Activated CD8-positive, alpha-beta memory T cell treated with anti-CD3 and anti-CD28 coated beads, Interleukin-2, amount 50 U/mL, for 4 hours (primary cell): ENCODE measurements at places on chromosomes 12 and 14.

DNA sequence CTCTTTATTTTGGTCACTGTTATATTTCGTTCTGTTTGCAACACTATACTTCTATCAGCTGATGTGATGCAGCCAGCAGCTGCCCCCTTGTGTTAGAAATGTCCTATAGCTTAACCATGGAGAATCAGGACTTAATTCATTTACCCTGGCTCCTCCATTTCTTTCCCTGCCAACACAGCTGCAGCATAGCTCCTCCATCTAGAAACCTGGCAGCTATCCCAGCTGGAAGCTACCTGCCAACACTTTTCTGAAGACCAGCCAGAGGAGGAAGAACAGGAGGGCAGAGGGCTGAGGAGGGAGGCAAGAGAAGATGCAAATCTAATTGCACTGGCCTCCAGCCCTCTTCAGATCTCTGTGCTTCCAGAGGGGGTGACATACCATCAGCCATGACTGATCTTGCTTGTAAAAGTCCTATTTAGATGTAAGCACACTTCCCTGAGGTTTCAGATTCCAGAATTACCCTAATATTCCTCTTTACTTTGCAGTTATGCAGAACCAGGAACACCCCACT lies 156.8 kb upstream of the TMEM260 start:
- no peak for DNase-seq

DNA sequence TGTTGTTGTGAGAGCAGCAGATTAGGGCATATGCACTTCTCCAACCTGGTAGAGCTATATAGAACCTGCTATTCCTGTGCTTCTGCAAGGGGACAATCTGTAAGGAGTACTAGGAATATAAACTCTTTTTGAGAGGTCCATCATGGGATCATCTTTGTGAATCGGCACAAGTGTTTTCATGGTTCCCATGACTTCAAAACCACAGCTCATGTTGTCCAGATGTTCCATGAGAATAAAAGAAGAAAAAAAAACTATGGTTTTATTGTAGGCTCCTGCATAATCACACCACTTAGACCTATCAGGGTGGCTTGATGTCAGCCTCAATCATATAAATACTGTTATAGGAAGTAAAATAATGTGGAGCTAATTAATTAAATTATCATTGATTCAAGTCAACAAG lies 311.4 kb upstream of the ATP2B1 start:
- no peak for DNase-seq

- DNase-seq, result no peak
Observed at GRCh38 chr14:93549595-93549994, 118.9 kb downstream of the UNC79 start.

GRCh38 chr12:21546716-21547115 lies 20.6 kb downstream of the SPX start:
- no peak for DNase-seq

DNA sequence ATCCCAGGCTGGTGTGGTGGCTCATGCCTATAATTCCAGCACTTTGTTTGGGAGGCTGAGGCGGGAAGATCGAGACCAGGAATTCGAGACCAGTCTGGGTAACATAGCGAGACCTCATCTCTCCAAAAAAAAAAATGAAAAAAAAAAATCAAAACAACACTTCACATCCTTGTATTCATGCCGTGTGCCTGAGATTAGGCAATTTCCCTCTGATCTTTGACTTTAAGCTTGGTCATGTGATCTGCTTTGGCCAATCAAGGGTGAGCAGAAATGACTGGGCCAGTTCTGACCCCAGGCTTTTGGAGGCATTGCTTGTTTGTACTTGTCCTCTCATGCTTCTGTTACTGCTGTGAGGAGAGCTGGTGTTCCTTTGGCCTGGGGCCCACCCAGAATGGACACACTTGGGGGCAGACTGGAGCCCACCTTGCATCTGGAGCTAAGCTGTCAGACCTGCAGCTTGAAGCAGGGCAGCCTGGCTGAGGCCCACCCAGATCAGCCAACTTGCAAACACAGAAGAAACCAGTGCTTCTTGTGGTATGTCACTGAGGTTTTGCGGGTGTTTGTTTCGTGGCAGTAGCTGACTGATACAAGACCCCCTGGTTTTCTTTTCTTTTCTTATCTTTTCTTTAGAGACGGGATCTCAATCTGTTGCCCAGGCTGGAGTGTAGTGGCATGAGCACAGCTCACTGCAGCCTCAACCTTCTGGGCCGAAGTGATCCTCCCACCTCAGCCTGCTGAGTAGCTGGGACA lies 29.7 kb upstream of the TBX3 start:
- no peak for DNase-seq

GRCh38 chr14:105148604-105149145 lies 19.9 kb downstream of the JAG2 start:
- DNase-seq, result no peak

DNA sequence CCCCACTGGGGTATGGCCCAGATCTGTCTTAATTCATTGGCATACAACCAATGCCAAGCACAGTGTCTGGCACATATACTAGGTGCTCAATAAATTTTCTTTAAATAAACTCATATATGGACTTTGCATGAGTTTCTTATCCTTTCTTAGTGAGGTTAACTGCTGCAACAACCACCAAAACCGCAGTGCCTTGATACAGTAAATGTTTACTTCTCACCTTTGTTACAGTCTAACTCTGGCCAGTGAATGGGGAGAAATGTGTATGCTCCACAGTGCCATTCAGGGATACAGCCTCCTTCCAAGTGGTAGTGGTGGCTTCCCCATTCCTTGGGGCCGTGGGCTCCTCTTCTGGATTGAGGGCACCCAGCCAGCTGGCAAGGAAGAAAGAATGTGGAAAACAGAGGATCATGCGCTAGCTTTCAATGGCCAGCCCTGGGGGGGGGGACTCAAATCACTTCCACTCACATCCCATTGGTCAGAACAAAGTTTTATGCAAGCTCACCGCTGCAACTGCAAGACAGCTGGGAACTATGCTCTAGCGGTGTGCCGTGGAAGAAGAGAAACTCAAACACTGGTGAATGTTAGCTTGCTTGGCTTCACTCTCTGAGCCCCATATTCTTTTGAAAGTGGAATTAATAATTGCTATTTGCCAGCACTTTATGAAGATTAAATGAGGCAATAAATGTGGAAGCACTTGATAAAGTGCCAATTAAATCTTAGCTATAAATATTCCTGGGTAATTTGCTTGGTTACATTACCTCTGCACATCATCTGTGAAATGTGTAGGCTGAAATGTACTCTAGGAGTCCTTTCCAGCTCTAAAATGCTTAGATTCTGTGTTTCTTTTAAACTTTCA lies 51.0 kb upstream of the SOCS2 start:
- no peak for DNase-seq

DNA sequence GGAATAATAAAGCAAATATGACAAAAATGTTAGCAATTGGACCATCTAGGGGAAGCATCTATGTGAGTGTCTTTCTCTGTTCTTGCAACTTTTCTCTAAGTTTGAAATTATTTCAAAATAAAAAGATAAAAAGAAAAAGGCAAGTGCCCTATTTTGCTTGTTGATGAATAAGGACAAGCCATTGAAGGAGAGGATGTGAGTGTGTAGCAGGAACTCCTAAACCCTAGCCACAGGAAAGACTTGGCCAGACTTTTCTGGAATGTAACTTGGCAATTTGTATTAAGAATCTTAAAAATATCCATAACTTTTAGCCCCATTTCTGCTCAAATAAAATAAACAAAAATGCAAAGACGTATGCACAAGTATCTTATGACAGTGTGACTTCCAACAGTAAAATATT lies 279.4 kb downstream of the CACNA1C start:
- no peak for DNase-seq

GRCh38 chr14:67673451-67673850 lies 981 bp downstream of the VTI1B start:
- no peak for DNase-seq

GRCh38 chr12:50708631-50709030 lies 55.3 kb upstream of the ATF1 start:
- DNase-seq, result no peak

- no peak for DNase-seq
Observed at GRCh38 chr12:101325590-101325989, 45.7 kb downstream of the UTP20 start.

DNA sequence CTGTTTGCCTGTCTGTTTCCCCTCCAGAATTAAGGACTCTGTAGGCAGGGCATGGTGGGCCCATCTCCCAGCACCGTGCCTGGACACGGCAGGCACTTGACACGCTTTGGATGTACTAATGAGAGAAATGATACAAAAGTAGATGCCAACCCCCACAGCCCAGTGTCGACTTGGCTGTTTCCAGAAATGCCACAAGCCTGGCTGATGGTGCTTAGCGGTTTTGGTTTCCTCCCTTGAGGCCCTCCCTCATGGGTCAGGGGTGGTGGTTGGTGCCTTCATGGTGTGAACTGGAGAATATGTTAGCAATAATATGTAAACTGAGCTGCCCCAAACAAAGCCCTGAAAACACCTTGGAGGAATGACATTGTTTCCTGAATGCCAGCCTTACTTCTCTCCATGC lies 55.5 kb upstream of the ESRRB start:
- no peak for DNase-seq

DNA sequence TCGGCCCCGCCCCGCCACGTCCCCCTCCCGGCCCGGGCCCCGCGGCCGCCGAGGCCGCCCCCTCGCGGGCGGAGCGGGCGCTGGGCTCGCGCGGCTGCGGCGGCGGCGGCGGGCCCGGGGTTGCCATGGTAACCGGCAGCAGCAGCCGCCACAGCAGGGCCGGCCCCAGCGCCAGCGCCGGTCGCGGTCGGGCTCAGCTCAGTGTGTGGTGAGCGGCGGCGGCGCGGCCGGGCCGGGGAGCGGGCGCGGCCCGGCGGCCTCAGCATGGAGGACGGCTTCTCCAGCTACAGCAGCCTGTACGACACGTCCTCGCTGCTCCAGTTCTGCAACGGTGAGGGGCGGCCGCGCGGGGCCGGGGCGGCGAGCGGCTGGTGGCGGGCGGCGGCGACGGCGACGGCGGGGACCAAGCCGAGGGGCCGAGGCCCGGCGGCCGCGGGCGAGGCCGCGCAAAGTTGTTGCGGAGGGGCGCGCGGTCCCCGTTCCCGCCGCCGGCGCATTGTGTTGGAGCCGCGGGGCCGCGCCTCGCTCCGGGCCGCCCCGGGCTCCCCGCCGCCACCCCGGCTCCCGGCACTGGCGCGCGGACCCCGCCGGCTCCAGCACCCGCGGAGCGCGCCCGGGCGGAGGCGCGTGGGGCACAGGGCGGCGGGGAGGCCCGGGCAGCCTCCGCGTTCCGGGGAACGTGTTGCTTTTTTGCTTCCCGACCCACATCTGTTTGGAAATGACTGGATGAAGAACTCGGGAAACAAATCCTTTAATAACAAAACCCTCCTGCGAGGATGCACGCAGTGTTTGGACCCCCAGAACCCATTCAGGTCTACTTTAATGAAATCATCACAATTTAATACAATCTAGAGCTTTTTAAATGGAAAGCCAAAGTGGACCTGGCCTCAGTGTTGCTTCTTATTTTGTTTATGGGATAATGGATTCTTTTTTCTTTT lies at the start of gene EML1:
Gene EML1 (plus strand): TSS at position 201 of the 938 bp plus-strand sequence. CDS start 64 bp downstream, at position 265.
- peak; percentile 72 for DNase-seq

- DNase-seq, result no peak
Observed at GRCh38 chr12:6390084-6390799, 6.3 kb downstream of the LTBR start.

DNA sequence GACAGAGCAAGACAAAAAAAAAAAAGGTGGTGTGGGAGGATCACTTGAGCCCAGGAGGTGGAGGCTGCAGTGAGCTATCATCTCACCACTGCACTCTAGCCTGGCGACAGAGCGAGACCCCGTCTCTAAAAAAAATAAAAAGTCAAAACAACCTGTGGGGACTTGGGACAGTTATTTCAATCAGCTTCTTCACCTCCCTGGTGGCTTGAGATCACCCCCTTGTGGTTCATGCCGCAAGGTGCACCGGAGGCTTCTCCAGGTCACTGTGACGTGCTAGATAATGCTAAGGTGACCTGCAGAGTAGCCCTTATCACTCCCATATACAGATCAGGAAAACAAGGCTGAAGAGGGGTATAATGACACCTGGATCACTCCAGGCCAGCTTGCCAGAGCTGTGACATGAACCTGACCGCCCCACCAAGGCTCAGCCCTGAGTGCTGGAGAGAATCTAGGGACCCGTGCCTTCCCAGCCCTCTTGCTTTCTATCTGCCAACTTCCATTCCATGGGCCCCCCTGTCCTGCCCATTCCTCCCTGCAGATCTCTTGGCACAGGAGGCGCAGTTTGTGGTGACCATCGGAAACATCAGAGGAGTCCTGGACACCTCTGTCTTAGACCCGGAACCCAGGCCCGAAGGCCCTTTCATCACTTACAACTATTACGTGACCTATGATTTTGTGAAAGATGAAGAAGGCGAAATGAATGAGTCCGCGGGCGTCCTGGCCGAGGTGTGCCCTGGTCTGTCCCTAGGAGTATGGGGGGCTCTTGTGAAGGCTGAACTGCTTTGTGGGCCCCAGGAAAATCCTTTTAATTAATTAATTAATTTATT lies 8.1 kb downstream of the LRRC43 start:
- peak; percentile 69 for DNase-seq

DNA sequence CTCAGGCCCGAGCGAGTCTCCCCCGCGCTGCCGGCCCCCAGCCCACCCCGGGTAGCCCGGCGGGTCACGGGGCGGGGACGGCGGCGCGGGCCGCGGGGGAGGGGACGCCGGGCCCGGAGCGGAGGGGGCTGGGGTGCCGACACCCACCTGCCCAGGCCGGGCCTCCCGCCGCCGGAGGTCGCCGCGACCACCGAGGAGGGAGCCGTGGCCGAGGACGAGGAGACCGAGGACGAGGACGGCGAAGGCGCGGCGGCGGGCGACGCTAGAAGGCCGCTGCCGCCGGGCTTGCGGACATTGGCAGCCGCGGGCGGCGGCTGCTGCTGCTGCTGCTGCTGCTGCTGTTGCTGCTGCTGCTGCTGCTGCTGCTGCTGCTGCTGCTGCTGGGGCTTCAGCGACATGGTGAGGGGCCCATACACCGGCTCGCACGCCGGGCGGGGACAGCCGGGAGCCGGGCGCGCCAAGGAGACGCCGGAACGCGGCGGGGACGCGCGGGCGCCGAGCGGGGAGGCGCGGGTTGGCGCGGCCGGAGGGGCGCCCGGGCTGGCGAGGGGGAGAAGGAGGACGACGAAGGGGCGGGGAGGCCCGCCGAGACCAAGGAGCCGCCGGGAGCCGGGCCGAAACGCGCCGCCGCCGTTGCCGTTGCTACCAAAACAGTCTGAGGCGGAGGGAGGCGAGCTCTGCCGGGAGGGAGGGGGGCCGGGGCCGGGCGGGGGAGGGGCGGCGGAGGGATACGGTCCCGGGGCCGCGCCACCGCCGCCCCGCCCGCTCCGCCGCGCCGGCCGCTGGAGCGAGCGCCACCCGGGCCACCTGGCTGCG lies at the start of gene ATXN2:
Gene ATXN2 (minus strand): TSS at position 679 of the 816 bp plus-strand sequence. CDS start 281 bp downstream, at position 398.
- DNase-seq, result peak; percentile 65

DNA sequence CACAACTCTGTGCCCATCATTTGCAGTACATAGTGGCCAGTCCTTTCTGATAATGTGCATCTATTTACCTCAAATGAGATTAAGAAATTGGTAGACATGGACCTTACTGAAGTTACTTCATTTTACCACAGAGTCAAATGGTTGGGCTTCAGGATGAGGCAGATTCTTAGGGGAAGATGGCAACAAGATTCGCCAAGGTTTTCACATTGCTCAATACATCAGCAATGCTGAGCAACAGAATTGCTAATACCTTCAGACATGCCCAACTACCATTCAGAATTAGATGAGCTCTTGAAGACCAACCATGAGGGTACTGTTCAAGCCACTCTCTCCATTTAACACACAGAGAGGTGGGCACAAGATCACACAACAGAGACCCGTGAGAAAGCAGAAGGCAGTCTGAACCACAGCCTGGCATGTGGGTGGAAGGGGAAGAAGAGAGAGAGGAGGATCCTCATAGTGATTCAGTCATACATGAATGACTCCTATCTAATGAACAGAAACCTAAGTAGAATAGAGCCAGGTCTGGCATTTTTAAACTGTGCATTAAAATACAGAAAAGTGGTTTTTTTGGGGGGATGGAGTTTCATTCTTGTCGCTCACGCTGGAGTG lies 28.5 kb downstream of the CPM start:
- DNase-seq, result no peak
